ENCODE measurements at places on chromosomes 5 and 9. TPM values are rescaled to one million over a fixed set of nuclear protein-coding genes. Genes with fewer than 3 reads are reported as not detected.

DNA sequence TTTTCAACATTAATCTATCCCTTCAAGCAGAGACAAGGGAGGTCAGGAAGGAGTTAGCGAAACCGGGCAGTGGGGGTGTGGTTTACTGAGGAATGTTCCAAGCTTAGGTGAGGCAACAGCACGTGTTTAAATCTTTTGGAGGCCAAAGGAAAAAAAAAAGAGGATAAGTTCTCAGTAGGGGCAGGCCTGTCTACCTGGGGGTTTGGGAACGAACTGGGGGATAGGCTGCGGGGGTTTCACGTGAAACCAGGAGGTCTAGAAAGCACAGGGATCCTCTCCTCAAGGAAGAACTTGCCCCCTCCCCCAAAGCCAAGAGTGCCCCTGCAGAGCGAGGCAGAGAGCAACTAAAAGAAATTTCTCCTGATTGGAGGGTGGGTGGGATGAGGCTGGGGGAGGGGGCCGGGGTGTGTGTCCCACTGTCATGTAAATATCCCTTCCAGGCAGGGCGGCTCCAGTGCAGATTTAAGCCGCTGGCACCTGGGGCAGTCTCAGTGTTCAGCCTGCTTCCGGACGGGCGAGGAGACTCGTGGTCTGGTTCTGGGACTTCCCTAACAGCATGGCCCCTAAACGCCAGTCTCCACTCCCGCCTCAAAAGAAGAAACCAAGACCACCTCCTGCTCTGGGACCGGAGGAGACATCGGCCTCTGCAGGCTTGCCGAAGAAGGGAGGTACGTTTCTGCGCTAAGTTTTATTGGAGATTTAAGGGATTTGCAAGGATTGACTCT lies 5.5 kb upstream of the SET start:
- H3K36me3 ChIP-seq: no peaks in the 10 kb centered on the region
- H3K27me3 ChIP-seq: no peaks in the 10 kb centered on the region
- peak overlapping the region; percentile 85 for H3K27ac ChIP-seq
- H3K4me3 ChIP-seq: peak overlapping the region; percentile 74
- no peaks in the 10 kb centered on the region for H3K4me1 ChIP-seq

DNA sequence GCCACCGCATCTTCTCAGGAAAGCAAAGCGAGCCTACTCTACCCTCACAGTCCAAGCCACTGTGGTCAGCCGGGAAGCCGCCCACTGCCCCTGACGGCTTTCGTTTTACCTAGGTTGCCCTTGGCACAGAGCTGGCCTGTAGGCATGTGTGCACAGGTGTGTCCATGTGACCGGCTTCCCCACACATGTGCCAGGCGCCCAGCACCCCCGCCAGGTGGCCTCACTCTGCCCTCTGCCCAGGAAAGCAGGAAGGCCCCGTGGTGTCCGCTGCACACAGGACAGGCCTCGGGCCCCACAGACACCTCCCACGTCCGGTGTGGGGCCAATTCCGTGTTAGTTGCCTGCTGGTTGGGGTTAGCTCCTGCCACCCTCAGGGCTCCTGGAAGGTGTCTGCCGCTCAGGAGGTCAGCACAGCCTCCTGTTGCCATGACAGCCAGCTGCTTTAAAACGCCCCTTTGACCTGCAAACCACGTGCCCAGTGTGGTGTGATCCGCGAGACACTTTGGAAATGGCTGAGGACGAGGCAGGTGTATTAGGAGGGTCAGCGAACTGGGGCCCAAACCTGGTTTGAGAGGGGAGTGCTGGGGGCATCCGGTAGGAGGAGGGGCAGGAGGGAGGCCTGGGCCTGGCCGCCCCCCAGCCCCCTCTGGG lies 28.7 kb downstream of the TPPP start:
- DNase-seq: peak; percentile 74
- peaks cover 6% of the 10 kb centered on the region for H3K4me1 ChIP-seq
- no peak overlapping the region for H3K27ac ChIP-seq
- no peak overlapping the region for H3K4me3 ChIP-seq
- no peaks in the 10 kb centered on the region for H3K36me3 ChIP-seq
- H3K27me3 ChIP-seq: no peaks in the 10 kb centered on the region

LCN10 gene
- total RNA-seq: 0.39 TPM

DNA sequence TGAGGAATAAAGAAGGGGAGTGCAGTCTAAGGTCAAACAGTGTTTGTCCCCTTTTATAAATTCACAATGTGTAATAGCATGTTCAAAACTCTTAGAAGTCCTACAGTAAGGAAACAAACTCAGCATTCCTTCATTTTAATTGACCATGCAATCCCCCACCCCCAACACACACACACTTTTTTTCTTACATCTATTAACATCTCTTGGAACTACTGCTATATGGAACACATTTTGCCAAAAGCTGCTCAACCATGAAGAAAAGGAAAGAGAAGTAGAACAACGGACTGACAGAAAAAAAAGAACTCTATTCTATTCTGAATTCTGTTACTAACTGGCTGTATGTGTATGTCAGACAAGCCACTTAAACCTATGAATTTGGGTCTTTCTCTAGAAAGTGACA lies 2.8 kb upstream of the CTNNAL1 start:
- H3K27me3 ChIP-seq: no peaks in the 10 kb centered on the region
- H3K4me3 ChIP-seq: no peak overlapping the region
- peaks cover 10% of the 10 kb centered on the region for H3K36me3 ChIP-seq
- DNase-seq: no peak
